Activated naive CD8-positive, alpha-beta T cell treated with anti-CD3 and anti-CD28 coated beads, Interleukin-2, amount 10 ng/mL, durations not matched to agents 7 days and 5 days (primary cell): ENCODE measurements at places on chromosomes 16 and 17. TPM values are rescaled to one million over a fixed set of nuclear protein-coding genes. Genes with fewer than 3 reads are reported as not detected.
A peak's percentile ranks its signal among the peaks of the same experiment; 100 is the strongest.

Gene RHOT2
- total RNA-seq: 183 TPM

DNA sequence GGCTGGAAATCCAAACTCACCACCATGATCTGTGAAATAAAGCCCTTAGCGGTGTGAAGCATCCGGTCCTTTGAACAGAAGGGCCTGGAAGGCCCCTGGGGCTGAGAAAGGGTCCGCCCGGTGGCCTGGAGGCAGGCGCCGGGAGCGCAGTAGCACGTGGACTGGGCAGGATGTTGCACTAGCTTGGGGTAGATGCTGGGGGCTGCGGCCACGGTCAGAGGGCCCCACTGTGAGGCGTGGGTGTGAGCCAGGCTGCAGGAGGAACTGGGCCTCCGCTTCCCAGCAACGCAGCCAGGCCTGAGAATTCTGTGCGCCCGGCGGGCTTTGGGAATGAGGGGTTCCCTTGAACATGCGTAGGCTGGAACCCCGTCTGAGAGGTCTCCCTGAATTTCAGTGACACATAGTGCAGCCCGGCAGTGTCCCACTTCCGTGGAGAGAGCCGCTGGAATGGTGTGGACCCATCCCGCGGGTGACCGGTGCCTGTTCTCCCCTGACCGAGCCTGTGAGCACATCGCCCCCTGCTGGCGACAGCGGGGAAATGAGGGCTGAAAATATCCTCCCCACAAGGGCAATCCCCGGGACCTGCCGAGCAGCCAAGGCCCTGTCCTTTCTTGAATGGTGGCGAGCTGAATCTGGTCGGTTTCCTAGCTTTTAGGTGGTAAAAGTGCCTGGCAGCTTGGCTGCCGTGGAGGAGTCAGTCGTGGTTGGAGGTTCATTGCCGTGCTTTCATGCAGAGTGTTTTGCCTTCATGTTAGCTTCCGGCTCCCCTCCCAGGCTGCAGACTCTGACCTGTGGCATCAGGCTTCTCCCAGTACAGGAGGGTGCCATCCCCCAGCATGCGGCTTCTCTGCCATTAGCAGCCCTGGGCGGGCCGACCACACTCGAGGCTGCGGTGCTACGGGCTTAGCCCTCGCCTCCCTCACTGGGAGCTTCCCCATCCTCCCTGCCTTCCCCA lies 43.8 kb downstream of the DNAJA2 start:
- H3K4me1 ChIP-seq: peaks cover 3% of the 10 kb centered on the region
- H3K4me3 ChIP-seq: no peak overlapping the region
- no peak overlapping the region for H3K27ac ChIP-seq
- peak; percentile 76 for DNase-seq
- no peaks in the 10 kb centered on the region for H3K36me3 ChIP-seq

GRCh38 chr17:68544111-68544915 lies 32.1 kb downstream of the PRKAR1A start:
- peaks cover 2% of the 10 kb centered on the region for H3K4me1 ChIP-seq
- H3K27ac ChIP-seq: no peak overlapping the region

DNA sequence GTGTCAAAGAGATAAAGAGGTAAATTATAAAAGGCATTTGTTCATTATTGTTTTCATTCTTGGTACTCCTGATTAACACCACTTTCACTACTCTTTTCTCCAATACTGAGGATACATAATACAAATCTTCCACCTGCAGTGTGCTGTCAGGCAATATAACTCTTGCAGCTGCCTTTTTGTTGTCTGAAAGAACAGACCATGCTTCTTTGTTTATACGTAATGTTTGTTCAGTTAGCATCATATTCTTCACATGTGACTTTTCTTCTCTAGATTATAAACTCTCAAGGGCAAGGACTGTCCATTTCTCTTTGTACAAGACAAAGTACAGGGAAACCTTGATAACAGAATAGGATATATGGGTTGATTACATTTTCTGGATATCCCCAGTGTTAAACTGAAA lies 14.2 kb upstream of the ABCC11 start:
- no peak for DNase-seq
- peaks cover 54% of the 10 kb centered on the region for H3K36me3 ChIP-seq
- H3K27ac ChIP-seq: no peak overlapping the region
- H3K4me3 ChIP-seq: no peak overlapping the region
- H3K27me3 ChIP-seq: no peaks in the 10 kb centered on the region

DNA sequence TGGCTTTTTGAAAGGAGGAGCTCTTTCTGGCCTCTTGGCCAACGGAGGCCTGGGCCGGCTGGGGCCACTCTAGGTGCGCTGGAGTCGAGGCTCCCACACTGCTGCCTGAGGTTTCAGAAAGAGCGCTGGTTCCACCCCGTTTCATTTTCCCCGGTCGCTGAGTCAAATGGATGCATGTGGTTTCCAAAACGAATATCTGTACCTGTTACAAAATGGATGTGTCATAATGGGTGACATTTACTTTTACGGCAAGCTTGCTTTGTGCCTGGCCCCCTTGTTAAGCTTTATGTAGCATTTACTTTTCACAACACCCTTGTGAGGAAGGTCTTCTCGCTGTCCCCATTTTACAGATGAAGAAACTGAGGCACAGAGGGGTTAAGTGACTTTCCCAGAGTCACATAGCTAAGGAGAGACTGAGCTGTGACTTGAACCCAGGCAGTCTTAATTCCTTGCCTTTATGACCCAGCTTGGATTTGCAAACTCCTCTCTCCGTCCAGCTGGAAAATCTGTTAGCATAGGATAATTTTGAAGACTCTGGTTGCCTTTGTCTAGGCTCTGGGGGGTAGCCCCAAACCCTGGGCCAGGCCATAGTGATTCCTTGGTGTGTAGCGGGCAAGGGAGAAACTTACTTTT lies 10.6 kb downstream of the KSR1 start:
- H3K27me3 ChIP-seq: no peaks in the 10 kb centered on the region
- peak overlapping the region; percentile 97 for H3K27ac ChIP-seq
- DNase-seq: peak; percentile 68
- peaks cover 75% of the 10 kb centered on the region for H3K4me1 ChIP-seq
- H3K4me3 ChIP-seq: peak overlapping the region; percentile 77

DNA sequence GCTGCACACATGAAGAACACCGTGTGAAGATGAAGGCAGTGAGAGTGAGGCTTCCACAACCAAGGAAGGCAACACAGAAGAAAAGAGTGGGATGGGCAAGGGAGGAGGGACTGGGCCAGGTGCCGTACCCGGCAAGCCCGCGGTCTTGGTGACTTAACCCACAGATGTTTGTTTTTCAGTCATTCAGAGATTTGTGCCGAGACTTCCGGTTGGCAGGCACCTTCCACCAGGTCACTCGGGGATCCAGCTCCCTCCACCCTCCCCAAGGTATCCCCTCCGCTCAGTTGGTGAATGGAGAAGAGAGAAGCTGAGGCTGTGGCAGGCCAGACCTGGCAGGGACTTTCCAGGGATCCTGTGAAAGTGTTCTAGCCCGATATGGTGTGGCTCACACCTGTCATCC lies 4.9 kb upstream of the KREMEN2 start:
- H3K4me1 ChIP-seq: peaks cover 7% of the 10 kb centered on the region
- peaks cover 27% of the 10 kb centered on the region for H3K27me3 ChIP-seq
- H3K36me3 ChIP-seq: no peaks in the 10 kb centered on the region
- H3K4me3 ChIP-seq: no peak overlapping the region
- H3K27ac ChIP-seq: no peak overlapping the region

- no peak overlapping the region for H3K4me3 ChIP-seq
- H3K4me1 ChIP-seq: peaks cover 8% of the 10 kb centered on the region
- no peak for DNase-seq
- H3K27me3 ChIP-seq: peaks cover 27% of the 10 kb centered on the region
- H3K36me3 ChIP-seq: no peaks in the 10 kb centered on the region
- no peak overlapping the region for H3K27ac ChIP-seq
These were observed 12.4 kb upstream of the ST6GALNAC2 start for GRCh38 chr17:76598004-76598439.

- no peak overlapping the region for H3K27ac ChIP-seq
- peaks cover 3% of the 10 kb centered on the region for H3K4me1 ChIP-seq
- no peaks in the 10 kb centered on the region for H3K27me3 ChIP-seq
- peaks cover 8% of the 10 kb centered on the region for H3K36me3 ChIP-seq
- H3K4me3 ChIP-seq: no peak overlapping the region
These were observed 16.9 kb downstream of the EARS2 start for GRCh38 chr16:23539984-23540816.

DNA sequence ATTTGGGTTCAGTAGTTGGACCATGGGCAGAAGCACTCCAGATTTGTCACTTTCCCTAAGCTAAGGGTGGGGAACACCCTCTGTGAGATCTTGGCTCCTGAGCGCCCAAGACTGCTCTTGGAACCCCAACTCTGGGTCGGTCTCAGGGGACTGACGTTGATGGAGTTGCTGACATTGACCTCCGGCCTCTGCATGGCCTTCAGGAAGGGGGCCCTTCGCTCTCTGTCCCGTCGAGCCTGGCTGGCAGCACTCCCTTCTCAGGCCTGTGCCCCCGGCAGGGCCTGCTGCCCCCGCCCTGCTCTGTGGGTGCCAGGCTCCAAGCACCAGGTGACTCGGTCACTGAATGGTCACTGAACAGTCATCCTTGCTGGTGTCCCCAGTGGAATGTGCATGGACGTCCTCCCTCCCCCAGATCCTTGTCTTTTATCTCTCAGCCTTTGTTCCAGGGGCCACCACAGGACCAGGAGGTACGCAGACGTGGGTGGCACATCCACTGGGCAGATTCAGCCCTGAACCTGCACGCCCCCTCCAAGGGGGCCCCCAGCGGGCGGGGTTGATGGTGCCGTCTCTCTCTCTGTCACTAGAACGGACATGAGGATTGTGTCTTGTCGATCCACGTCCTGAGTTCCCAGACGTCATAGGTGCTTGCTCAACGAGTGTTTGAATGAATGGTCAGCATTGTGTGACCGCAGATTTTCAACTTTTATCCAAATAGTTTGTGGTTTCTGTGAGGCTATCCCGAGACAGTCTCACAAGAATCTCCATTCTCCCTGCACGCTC lies 314.5 kb downstream of the SEC14L1 start:
- H3K27ac ChIP-seq: peak overlapping the region; percentile 94
- peak; percentile 52 for DNase-seq
- peaks cover 42% of the 10 kb centered on the region for H3K36me3 ChIP-seq

- no peak overlapping the region for H3K4me3 ChIP-seq
- H3K4me1 ChIP-seq: peaks cover 10% of the 10 kb centered on the region
- no peak overlapping the region for H3K27ac ChIP-seq
- no peak for DNase-seq
- peaks cover 16% of the 10 kb centered on the region for H3K27me3 ChIP-seq
These were observed 43.5 kb downstream of the MAP1LC3B start for GRCh38 chr16:87435372-87436224.

- H3K36me3 ChIP-seq: peaks cover 17% of the 10 kb centered on the region
- no peaks in the 10 kb centered on the region for H3K27me3 ChIP-seq
- no peak for DNase-seq
- no peak overlapping the region for H3K4me3 ChIP-seq
- peaks cover 2% of the 10 kb centered on the region for H3K4me1 ChIP-seq
- H3K27ac ChIP-seq: no peak overlapping the region
These were observed 9.0 kb downstream of the KCTD13 start for GRCh38 chr16:29916979-29917378.

Gene KLHL10
- not detected for total RNA-seq

- no peak for DNase-seq
- no peak overlapping the region for H3K4me3 ChIP-seq
- H3K27me3 ChIP-seq: peaks cover 20% of the 10 kb centered on the region
- no peaks in the 10 kb centered on the region for H3K4me1 ChIP-seq
- no peaks in the 10 kb centered on the region for H3K36me3 ChIP-seq
These were observed 10.1 kb upstream of the JPH3 start for GRCh38 chr16:87592018-87592712.

Gene LRRC75A
- total RNA-seq: 5.5 TPM

Gene OTOA
- 0.14 TPM for total RNA-seq

DNA sequence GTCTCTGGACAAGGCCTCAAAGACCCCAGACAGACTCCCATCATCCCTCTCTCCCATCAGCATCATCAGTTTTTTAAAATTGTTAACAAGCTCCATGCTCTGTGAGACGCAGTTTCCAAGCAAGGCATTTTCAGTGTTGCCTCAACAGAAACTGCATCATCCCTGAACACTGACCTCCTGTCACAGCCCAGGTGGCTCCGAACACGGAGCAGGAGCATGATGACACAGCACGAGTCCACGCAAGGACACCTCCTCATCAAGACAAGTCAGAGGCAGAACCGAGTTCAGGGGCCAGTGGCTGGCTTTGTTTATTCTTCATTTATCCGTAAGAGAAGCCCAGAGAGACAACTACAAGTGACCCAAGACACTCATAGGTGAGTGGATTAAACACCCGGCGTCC lies 91.4 kb downstream of the ANKRD11 start:
- H3K36me3 ChIP-seq: no peaks in the 10 kb centered on the region
- no peak overlapping the region for H3K4me3 ChIP-seq
- no peaks in the 10 kb centered on the region for H3K27me3 ChIP-seq
- no peak for DNase-seq
- peak overlapping the region; percentile 37 for H3K27ac ChIP-seq

Gene HNF1B
- total RNA-seq: 0.30 TPM

DNA sequence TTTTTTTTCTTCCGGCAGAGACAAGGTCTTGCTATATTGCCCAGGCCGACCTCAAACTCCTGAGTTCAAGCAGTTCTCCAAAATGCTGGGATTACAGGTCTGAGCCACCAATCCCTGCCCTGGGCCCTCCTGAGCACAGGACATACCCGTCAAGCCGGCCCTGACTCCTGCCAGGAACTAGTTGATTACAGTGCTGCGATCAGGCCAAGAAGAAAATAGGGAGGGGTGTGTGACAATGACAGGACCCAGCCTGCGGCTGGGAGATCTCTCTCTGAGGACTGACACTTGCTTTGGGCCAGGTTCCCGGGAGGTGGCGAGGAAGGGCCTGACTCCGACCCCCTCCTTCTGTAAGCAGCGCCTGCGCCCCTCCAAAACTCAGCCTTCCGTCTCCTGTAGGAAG lies 276.6 kb downstream of the MRTFB start:
- DNase-seq: no peak
- no peak overlapping the region for H3K27ac ChIP-seq
- no peaks in the 10 kb centered on the region for H3K4me1 ChIP-seq
- H3K4me3 ChIP-seq: no peak overlapping the region

DNA sequence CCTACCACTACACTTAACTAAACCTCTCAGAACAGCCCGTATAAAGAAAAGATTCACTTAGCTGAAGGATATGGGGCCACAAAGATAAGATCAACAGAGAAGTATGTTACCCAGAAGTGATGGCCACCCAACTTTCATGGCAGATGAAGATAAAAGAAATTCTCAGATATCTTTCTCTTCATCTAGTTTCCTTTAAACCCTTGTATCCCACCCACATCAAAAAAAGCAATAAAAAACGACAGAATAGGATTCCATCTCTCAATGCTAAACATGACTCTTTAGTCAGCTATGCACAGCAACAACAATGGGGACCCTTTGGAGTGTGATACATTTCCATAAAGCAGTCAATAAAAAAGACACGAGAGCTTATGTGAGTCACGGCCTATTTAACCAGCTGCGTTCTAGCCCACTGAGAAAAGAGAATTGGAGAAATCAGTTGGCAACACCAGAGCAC lies 86.6 kb downstream of the SNX11 start:
- H3K27ac ChIP-seq: peak overlapping the region; percentile 55
- H3K4me1 ChIP-seq: peaks cover 50% of the 10 kb centered on the region
- peaks cover 35% of the 10 kb centered on the region for H3K36me3 ChIP-seq
- DNase-seq: no peak

Gene CBFA2T3
- total RNA-seq: 0.26 TPM

GRCh38 chr16:22314661-22315626 lies 17.7 kb downstream of the POLR3E start:
- peaks cover 9% of the 10 kb centered on the region for H3K36me3 ChIP-seq
- H3K4me3 ChIP-seq: no peak overlapping the region
- DNase-seq: no peak
- H3K4me1 ChIP-seq: peaks cover 1% of the 10 kb centered on the region
- H3K27ac ChIP-seq: no peak overlapping the region
